ENCODE measurements at places on chromosomes 2 and 18.

DNA sequence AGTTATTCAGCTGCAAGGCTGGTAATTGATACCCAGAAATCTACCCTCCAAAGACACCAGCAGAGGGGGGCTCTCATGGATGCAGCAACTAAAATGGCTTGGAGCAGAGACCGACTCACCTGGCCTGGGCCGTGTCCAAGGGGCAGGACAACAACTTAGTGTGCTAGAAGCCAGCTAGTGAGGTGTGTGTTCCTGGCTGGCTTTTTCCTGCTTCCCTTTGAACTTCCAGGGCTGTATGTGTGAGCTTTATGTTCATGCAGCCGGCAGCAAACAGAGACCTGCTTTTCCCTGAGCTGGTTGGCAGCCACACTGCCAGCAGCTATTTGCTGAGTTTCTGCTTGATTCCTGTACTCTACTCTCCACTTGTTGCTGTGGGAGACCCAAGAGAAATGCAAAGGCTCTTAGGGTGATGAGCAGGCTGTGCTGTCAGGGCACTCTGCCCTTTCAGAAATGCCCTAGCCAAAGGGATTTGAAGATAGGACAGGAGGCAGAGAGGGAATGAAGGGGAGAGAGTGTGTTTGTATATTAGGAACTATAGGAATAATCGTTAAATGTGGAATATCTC lies 23.7 kb upstream of the GRP start:
- DNase-seq, result no peak

DNA sequence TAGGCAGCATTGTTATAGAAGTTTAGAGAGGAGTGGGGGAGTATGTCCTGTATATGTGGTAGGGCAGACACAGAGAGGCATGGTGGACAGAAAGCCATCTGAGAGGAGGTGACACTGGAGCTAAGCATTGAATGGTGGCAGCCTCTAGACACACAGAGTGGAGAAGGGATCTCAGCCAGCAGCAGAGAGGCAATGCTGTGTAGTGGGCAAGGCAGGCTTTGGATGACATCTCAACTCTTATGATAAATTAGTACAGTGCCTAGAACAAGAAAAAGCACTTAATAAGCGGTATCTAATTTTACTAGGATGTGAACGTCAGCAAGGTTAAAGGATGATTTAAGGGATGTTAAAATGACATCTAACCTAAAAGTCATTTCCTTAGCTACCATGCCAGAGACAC lies 22.5 kb upstream of the CERS6 start:
- DNase-seq, result no peak

DNA sequence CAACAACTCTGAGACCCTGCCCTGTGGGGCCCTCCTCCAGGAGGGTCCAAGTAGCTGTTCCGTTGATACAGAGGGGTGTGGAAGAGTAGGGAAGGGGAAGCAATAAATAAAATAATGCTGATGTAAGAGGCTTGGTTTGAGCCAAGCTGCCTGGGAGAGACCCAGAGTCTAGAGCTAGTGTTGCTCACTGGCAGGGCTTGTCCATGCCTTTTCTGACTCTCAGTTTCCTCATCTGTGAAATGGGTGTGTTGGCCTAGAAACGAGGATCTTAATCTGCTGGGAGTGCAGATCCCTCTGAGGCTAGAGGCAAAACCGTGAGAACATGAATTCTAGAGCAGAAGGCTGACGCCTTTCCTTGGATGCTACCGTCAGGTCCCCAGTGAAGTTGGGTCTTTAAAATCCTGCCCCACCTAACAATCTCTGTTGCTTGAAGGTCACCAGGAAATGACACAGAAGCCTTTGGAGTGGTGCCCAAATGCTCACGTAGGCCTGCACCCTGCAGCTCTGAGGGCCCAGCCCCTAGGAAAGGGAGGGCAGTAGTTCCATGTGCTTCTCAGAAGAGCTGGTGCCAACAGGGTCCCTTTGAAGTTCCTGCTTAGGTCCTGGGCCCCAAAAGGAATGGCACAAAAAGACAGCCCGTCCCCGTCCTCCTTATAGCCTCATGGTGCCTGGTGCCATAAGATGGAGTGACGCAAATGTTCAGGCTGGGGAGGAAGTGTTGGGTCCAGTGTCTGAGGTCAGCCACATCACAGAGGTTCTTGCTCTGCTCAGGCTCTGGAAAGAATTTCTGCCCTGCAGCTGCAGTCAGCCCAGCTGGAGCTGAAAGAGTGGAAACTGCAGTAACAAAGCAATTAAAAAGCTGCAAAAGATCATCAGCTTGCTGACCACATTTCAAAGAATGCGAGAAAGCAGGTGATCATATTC lies 73.2 kb upstream of the SMAD2 start:
- DNase-seq, result no peak

GRCh38 chr2:75200140-75201096 lies 1.1 kb upstream of the TACR1 start:
- peak; percentile 43 for DNase-seq

- DNase-seq, result no peak
Measured at GRCh38 chr2:100773538-100773937, 46.4 kb upstream of the NPAS2 start.

DNA sequence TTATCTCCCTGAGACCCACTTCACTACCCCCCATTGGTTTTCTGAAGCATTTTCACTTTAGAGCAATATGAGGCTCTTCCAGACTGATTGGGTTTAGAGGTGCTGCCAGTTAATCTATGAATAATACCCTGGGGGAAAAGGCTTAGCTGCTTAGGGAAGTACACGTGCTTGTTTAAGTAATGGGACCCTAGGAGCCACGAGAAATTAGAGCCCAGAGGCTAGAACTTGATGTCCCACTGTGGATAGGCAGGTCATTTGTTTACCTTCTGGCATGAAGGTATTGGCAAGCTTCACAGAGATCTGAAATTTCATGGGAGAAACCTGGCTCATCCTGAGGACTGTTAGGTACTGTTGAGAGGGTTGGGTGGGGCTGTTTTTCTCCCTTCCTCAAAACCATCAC lies 59.7 kb downstream of the CLIP4 start:
- DNase-seq, result no peak

DNA sequence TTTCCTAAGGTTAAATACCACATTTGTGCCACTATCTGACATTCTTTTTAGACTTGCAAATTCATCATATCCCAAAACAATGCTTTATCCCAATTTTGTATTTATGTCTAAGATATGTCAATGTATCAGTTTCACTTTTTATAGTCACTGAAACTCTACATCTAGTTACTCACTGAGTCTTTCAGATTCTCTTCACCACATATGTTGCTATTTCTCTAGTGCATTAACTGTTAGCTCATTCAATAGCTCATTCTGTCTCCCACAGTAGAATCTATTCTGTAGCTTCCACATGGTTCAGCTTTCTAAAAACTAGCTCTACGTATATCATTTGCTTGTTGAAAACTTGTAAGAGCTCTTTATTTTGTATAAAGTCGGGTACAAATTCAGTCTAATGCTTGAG lies 1420.6 kb upstream of the NXPH2 start:
- no peak for DNase-seq

DNA sequence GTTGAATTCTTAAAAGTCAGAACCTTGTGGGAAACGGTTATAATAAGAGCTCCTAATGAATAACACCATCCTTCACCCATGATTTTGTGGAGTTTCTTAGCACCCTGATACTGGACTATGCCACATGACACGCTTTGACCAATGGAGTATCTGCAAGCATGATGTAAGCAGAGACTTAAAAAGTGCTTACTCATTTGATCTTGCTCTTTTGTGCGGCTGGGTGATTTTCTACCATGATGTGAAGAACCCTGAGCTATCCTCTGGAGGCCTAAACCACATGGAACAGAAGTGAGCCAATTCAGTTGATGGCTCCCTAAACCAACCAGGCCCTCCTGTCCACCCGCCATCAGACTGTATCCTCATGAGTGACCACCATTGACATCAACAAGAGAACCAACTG lies 70.9 kb downstream of the TCF4 start:
- no peak for DNase-seq

GRCh38 chr2:5741242-5741641 lies 49.1 kb downstream of the SOX11 start:
- DNase-seq, result no peak

- DNase-seq, result no peak
Measured at GRCh38 chr2:166658901-166659300, 164.9 kb upstream of the SCN7A start.

GRCh38 chr2:126963390-126963789 lies 64.7 kb downstream of the TEX51 start:
- DNase-seq, result no peak

- no peak for DNase-seq
Measured at GRCh38 chr18:47262301-47263149, 11.1 kb upstream of the SKOR2 start.

GRCh38 chr2:167181134-167181533 lies 292.9 kb downstream of the XIRP2 start:
- no peak for DNase-seq

DNA sequence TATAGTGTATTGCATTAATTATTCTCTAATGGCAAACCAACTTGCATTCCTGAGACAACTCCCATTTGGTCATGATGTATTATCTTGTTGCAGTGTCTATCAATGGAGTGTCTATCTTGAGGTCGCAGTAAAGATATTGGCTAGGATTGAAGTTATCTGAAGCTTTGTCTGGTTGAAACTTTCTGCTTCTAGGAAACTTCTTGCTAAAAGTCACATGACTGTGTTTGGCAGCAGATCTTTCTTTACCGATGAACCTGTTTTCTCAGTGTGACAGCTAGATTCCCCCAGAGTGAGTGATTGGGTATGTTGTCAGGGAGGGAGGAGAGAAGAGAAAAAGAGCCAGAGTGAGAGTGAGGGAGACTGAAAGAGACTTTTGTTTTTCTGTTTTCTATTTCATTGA lies 119.6 kb downstream of the QPCT start:
- DNase-seq, result no peak

DNA sequence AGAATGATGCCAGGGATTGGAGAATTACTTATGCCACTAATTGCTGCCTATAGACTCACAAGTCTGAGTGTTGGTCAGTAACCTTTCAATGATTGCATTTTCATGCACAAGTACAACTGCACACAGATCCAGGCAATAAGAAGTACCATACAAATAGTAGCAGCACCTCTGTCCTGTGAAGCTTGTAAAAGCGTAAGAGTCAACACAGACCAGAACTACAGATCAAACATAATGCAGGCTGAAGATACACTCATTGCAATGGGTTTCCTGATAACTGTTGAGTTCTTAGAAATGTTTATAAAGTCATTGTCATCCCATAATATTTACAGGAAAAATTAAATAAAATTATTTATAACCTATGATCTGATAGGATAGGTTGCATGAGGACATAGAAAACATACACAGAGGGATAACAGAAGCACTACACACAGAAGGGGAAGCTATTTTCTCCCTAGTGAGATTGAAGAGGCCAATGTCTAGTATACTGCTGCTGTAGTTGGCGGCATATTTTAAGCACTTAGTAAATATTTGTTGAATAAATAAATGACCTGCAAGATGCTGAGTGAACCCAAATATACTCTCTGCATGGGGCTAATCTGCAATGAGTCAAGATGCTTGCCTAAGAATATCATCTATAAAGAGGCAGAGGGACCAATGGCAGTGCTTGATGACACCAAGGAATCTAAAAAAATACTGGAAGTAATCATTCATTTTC lies 5.7 kb upstream of the PIK3C3 start:
- DNase-seq, result no peak

- DNase-seq, result no peak
Measured at GRCh38 chr2:164028814-164029534, 293.2 kb upstream of the FIGN start.

DNA sequence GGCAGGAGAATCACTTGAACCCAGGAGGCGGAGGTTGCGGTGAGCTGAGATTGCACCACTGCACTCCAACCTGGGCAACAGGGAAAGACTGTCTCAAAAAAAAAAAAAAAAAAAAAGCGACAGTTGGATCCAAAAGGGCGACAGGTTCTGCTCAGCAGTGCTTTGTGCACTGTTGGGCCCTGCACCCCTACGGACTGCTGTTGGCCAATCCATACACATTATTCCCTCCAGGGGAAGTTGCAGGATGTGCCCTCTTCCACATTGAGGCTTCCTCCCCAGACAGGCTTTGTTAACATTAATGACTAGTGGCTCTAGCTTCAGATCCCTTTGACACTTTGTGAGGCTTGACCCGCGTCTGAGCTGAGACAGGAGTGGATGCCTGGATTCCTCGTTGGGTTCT lies 9.4 kb downstream of the NT5DC4 start:
- DNase-seq, result no peak

- no peak for DNase-seq
Measured at GRCh38 chr2:43521568-43521967, 74.3 kb downstream of the THADA start.

DNA sequence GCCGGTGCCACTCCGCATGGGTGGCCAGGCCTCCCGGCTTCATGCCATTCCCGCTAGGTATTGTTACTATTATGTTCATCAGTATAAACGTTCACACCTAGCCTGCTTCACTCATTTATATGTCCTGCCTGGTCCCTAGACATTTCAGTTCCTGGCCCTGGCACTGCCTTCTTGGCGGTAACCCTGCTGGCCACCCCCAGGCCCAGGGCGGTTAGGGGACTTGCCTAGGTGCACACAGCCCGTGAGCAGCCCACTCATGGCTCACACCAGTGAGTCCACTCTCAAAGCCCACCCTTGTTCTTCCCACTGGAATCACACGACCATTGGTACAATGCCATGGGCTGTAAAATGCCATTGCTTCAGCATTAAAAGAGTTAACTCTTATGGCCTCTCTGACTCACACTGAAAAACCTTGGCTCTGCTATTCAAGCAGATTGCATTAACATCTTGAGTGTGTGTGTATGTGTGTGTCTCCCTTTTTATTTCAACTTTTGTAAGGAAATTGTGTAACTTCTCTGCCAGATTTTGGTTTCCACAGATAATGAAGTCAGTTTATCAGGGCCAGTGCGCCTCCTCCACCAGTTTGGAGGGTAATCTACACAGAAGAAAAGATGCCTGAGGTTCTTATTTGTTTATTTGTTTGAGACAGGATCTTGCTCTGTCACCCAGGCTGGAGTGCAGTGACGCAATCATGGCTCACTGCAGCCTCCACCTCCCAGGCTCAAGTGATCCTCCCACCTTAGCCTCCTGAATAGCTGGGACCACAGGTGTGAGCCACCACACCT lies 74.2 kb downstream of the RAB31 start:
- DNase-seq, result no peak

DNA sequence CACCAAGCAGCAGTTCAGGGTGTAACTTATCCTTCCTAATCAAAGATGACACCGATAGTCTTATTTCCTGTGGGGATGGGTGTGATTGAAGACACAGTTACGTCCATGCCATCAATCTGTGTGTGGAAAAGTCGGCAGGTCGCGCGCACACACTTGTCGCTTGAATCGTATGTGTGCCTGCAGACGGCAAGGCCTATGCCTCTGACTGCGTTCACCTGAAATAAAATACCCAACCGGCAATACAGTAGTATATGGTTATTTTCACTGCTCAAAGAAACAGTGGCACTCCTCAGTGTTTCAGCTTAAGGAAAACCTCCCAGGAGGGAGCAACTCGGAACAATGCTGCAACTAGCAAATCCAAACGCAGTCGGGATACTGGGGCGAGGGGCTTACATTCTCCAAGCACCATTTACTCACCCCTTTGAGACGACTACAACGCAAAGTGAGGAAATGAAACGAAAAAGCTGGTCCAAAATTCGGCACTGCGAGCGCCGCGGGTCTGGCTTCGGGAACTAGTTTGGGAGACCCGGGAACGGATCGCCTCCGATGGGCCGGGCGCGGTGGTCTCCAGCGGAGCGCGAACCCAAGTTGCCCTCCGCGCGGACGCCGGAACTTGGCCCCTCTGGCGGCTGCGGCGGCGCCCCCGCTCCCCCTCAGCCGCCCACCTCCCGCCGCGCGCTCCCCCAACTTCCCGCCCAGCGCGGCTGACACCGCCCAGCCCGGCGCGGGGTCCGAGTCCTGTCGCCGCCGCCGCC lies 675 bp downstream of the PRKD3 start:
- DNase-seq, result peak; percentile 12

- no peak for DNase-seq
Measured at GRCh38 chr18:31246460-31246859, 71.5 kb upstream of the DSG1 start.
